ENCODE measurements at places on chromosomes 5 and 9. TPM values are rescaled to one million over a fixed set of nuclear protein-coding genes. Genes with fewer than 3 reads are reported as not detected.

DNA sequence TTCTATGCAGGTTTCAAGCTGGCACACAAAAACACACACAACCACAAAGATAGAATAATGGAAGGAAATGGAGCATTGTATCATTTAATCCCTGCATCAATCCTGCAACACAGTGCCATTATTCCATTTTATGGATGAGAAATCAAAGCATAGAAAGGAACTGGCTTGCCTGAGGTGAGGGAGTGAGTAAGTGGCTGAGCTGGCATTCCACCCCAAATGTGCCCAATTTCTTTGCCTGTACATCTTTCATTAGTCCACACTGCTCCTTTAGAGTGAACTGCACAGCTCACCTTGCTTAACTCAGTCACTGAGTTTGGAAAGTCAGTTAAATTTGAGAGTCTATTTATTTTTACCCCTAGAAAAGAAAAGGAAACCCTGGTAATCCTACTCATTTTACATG is 28.9 kb downstream of the ZNF366 start:
- DNase-seq = no peak

DNA sequence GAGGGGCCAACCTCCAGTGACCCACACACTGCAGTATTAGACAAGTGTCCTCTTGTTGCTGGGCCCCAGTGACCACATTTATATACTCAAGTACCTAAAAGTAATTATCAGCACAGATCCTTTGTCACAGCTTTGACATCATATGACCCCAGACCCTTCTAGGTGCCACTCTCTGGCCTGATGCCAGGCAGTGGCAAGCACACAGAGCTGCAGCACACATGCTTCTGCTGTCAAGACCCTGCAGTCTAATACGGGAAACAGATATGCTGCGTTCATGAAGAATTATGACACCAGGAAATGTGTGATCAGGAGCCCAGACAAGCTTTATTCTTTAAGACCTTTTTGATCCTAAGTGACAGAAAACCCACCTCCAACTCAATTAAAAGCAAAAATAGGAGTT is 63.8 kb upstream of the AFAP1L1 start:
- no peak for DNase-seq

DNA sequence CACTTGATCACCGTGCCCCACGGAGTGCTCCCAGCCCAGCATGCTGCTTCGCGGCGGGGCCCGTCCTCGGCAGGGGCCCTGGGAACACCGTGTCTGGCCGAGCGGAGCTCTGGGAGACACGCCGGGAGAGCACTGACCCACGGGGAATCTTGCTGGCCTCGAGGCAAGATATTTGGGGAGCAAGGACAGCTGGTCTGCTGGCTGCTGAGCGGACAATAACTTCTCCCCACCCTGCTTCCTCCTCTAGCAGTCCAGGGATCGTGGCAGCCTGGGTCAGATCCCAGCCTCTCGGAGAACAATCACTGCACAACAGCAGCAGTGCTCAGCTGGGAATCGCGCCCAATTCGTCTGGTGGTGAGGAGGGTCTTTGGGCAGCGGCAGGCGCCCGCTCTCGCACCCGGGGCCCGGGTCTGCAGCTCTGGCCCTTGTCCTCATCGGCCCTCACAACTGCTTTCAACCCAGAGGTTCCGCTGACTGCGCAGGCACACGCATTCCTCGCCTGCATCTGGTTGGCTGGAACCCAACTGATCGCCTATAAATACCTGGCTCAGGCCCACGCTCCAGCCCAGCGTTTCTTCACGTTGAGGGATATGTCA is 43.4 kb downstream of the DBH start:
- peak; percentile 82 for DNase-seq

- DNase-seq = peak; percentile 89
These were observed 1.8 kb upstream of the FAM78A start for GRCh38 chr9:131277910-131278701.

DNA sequence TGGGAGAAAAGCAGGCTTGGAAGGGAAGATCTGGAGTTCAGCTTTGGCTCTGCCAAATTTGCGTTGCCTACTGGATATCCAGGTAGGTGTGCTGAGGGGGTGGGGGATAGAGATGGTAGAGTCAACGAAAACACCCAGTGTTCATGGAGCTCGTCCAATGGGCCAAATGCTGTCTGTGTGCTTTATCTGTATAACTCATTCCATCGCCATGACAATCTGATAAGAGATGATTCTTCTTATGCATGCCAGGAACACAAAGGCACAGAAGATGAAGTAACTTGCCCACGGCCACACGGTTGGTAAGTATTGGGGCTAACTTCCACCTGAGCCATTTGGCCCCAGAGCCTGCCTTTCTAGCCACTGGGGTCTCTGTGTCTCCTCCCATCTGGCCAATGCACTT is 53.2 kb downstream of the BOD1 start:
- DNase-seq = no peak

GRCh38 chr5:74616236-74617146 is 24.0 kb downstream of the ENC1 start:
- no peak for DNase-seq

DNA sequence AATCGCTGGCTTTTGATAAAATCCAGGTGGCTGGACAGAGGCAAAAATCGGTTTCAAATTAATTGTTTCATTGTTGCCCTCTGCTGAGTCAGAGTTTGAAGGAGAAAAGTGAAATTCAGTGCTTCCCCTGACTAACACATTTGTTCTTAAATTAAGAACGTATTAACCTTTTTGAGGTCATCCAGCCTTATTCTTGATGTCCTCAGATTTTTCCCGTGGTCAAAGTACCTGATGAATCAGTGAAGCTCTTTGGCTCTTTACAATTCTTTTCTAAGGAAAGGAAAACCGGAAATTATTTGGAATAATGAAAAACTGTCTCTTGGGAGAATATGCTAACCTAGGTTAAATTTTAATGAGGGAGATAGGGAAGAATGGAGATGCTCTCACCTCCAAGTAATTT is 21.6 kb downstream of the OSMR start:
- DNase-seq = no peak

DNA sequence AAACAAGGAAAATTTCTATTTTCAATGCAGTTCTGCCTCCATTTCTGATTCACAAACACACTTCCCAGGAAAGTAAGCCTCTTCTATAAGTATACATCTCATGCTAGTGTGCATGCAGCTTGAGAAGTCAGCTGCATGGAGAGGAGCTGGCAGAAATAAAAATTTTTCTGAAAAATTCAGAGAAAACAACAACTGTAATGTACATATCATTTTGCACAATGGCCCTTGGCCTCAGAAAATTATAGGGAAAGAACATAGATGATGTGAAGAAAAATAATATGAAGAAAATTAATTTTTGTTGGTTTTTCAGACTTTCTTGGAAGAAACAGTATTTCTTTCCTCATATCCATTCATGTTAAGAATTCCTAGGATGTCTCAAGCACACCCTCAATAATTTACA is 277.8 kb upstream of the ADRA1B start:
- DNase-seq = no peak

GRCh38 chr9:114425126-114425525 is 37.3 kb upstream of the AKNA start:
- DNase-seq = no peak

DNA sequence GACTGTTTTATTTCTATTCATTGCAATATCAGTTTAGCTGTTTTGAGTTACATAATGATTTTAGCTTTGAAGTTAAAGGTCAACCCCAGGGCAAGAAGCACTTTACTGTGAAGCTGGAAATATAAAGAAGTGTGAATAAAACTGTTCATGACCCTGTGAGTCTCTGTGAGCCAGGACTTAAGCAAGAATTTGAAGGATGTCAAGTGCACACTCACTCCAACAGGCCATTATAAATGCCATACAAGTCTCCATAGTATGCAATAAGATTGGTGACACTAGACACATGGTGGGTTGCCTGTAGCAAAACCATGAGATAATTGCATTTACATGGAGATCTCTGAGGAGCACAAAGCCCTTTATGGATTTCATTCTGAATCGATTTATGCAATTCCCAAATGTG is 318.7 kb upstream of the ITGA1 start:
- no peak for DNase-seq

DNA sequence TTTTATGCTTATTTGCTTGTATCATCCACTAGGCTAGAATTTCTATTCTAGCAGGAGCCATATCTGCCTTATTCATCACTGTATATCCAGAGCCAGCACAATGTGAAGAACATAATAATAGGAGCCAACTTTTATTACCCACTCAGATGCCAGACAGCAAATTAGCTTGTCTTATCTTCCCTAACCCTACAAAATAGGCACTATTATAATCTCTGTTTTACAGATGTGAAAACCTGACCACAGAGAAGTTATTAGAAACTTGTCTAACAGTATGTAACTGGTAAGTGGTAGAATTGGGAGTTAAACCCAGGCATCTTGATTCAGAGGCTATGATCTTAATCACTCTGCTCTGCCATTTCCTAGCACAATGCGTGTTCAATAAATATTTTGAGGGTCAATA is 579.5 kb downstream of the CAAP1 start:
- no peak for DNase-seq

GRCh38 chr5:127960270-127960691 is 123.3 kb upstream of the SLC12A2 start:
- DNase-seq = no peak

DNA sequence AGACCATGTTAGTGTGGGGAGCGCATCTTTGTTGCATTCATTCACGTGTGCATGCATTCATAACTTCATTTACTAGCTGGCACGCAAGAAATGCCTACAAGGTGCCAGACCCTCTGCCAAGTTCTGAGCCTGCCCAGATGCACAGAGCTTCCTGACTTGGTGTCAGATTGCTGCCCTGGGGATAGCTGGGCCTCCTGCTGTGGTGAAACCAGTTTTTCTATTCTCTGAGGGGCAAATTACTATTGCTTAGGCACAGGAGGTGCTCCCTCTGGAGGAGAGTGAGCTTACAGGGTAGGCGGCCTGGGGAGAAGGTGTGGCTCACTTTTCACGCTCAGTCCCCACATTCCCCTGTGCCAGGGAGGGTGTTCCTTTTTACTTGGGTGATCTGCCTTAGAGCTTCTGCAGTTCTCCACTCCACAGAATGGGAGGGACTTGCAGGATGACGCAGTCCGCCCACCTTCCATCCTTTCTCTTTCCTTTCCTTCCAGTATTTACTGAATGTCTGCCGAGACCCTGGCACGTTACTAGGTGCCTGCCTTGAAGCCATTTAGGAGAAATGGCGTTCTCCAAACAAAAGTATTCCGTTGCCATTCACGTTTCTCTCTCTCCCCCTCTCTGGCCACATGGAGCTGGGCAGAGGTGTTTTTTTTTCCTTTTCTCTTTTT is 27.9 kb upstream of the CTNNA1 start:
- peak; percentile 46 for DNase-seq

DNA sequence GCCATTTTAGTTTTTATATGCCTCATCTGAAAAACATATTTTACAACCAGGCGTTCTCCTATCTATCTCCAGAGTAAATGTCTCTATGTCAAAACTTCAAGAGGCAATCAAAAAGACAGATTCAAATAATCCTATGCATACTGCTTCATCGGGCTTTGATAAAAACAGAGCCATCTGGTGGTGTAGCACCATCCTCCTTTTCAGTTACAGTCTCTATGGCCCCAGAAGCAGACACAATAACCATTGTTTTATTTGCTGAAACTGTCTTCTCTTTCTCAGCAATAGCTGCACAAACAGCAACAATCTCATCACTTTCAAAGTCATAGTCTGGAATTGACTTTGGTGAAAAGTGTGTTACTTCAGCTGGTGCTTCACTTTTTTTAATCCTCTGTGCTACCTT is 36.3 kb downstream of the PTGER4 start:
- no peak for DNase-seq

DNA sequence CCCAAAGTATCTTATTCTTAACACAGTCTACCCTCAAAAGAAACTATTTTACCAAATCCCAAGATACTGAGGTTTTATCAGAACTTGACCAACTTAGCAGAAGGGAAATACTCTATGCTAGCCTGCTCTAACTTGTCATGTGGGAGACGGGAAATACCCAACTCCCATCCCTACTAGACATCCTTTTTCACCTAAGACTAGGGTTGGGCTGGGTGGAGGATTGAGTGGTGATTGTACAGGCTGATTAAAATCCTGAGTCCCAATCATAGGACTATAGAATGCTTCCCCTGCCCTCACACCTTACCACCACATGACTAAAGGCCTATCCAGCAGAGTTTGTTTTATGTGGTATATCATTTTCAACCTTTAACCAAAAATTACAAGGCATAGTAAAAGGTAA is 786.5 kb downstream of the TAF11L14 start:
- DNase-seq = no peak

OSTF1 gene
- 24.1 TPM for polyA plus RNA-seq

FBP2 gene
- not detected for polyA plus RNA-seq

IFNK gene
- polyA plus RNA-seq = not detected

IFNA4 gene
- polyA plus RNA-seq = not detected

GCNT4 gene
- polyA plus RNA-seq = 0.07 TPM

GPR151 gene
- not detected for polyA plus RNA-seq
